ENCODE measurements at places on chromosomes 1 and 21.

GRCh38 chr1:83929184-83929583, 69.7 kb downstream of the TTLL7 start:
- DNase-seq, result no peak

DNA sequence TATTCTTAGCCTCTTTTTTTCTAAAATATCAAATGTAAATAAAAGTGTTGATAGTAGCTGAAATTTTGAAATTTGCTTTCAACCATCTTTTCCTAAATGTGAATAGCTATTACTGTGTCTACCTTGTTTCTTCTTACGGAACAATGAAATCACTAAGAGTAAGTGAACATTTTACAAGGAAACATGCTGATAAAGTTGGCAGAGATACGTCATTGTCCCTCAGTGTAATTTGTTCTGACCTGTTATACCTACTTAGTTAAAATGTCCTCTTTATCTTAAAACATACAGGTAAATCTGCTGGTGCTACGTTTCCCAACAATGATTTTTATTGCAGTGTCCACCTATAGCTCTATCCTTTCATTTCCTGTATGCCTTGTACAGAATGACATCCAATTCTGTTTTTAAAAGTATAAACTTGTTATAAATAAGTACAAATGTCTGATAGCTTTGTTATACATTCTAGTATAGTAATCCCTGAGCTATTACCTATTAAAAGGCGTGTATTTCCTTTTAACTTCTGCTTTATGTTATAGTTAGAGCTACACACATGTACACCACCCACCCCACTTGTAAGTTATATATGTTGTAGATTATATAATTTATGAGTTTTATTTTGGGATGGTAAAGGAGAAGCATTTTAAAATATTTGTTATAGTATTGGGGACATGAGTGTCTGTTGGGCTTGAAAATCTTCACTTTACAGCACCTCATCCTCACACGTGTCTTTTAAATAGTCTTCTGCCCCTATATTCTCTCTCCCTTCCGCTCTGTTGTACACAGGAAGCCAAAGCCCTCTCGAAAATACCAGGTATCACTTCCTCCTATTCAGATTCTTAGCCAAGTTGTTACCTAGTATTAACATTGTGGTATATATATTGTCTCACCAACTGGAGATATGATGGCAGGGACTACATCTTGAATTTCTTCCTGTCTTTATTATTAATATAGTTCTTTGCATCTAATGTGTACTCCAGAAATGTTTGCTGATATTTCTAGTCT, 25.2 kb downstream of the LAMC1 start:
- DNase-seq, result no peak

DNA sequence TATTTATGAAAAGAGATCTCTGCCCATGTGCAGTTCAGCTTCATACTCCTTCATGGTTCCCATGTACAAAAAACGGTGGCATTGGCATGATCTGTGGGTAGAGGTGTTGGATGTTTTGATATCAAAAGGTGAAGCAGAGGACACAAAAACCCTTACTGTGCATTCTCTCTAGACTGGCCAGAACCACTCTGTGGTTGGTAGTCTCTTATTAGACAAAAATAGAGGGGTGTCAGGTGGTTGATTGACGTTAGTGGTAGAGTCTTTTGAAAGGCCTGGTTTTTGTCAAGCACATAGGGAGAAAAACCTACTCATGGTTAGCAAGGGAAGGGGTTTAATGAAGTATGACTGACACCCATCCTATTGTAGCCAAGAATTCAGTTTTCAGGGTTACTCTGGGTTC, 400.0 kb upstream of the TMPRSS15 start:
- DNase-seq, result no peak

- no peak for DNase-seq
Measured at GRCh38 chr1:234746798-234747196, 136.8 kb upstream of the IRF2BP2 start.

DNA sequence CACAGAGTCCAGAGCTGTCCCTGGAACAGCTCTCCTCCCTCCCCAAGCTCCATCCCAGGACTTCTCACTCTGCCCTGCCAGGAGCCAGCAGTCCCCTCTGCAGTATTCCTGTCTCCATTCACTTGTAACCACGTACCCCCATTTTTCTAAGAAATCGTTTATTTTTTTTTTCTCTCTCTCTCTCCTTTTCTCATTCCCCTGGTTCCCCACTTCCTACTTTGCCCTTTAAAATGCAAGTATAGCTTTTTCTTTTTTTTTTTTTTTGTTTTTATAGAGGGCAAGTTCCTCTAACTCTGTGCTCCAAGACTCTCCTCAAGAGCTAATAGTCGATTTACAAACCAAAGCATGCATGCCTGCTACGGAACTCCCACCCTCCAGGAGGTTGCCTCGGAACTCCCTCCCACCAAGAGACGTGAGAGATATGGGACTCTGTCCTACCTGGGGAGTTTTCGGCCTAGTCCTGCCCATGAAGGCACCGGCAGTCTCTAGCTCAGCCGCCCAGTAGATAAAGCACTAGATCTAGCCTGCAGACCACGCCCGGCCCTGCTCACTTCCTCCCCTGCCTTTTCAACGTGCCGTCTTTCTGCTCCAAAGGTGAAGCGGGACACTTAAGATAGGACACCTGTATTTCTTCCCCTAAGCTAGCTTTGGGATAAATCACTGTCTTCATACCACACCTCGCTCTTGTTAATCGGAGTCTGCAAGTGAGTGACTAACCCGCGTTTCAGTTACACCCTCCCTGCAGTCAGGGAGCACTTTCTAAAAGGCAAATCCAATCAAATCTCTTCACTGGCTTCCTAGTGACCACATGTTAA, 27.7 kb downstream of the TNFRSF9 start:
- no peak for DNase-seq

DNA sequence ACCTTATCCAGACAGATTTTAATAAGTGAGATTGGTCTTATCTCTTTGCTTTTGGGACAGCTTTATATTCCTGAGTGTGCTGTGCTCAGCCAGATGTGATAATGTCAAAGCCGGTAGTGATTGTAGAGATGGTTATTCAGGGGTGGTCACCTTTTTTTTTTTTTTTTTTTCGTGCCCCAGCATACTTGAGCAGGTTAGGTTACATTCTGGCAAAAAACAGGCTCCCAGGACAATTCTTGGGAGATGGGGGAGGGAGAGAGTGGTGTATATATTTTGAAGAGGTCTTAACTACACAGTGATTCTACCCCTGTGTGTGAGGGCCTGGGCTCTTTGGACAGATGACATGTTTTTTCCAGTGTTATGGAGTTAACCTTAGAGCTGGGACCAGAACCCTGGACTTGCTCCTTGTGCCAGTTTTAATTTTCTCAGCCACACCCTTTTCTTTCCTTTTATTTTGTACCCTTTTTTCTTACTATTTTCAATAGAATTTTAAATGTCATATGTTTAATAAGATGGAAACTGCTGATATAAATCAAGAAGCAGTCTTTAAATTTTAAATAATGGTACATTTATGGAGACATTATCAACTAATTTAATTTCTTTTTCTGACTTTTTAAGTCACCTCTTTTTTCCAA, 88.4 kb downstream of the DYRK1A start:
- no peak for DNase-seq

DNA sequence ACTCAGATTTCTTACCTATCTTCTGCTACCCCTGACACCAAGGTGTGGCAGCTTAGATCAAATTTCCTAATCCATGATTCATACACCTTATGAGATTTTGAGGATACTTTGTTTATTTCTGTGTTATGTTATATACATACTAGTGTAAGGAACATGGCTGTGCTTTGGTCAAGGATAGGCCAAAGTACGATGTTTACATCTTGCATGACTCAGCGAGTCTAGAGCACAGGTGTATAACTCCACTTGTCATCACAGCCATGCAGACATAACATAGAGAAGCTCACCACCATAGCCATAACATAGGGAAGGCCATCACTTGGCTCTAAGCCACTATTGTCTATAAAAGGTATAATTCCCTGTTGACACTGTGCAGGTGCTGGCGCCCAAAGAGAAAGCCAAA, 61.2 kb downstream of the GBP6 start:
- DNase-seq, result no peak

- DNase-seq, result no peak
Measured at GRCh38 chr1:12422488-12422887, 192.7 kb downstream of the VPS13D start.

DNA sequence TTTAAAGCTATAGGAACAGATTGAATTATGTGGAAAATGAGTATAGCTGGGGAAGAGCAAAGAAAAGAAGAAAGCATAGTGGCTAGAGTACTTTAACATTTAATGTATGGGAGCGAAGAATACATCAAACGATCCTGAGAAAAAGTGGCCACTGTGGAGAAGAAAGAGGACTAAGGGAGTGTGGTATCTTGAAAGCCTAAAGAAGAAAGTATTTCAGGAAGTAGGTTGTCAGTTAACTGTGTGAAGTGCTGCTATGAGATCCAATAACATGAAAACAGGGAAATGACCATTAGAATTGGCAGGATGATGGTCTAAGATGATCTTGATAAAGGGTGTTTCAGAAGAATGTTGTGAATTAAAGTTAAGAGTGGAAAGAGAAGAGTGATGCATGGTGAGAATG, 219.6 kb upstream of the BEND5 start:
- DNase-seq, result no peak

DNA sequence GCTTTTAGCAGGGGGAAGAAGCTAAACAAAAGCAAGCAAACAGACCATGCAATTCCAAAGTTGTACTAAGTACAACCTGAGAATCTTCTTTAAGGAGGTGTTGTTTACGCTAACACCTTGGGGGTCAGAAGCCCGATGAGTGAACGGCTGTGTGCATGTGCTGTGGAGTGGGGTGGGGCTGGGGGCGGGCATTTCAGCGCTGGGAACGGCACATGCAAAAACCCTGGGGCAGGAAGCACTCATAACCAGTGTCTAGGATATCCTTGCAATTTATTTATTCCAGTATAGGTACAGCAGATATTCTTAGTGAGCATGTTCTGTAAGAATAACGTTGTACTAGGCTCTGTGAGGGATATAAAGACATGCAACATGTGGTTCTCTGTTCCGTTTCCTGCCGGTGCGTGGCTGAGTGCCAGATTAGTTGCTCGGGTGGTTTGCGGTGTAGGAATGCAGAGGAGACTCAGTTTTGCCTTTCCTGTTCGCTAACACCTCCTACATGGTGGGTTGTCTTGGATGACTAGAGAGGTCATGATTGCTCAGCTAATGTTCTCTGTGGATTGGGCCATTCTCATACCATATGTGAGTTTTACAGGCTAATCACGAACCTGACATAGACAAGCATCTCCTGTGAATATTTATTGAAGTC, 3.7 kb downstream of the FASLG start:
- no peak for DNase-seq

DNA sequence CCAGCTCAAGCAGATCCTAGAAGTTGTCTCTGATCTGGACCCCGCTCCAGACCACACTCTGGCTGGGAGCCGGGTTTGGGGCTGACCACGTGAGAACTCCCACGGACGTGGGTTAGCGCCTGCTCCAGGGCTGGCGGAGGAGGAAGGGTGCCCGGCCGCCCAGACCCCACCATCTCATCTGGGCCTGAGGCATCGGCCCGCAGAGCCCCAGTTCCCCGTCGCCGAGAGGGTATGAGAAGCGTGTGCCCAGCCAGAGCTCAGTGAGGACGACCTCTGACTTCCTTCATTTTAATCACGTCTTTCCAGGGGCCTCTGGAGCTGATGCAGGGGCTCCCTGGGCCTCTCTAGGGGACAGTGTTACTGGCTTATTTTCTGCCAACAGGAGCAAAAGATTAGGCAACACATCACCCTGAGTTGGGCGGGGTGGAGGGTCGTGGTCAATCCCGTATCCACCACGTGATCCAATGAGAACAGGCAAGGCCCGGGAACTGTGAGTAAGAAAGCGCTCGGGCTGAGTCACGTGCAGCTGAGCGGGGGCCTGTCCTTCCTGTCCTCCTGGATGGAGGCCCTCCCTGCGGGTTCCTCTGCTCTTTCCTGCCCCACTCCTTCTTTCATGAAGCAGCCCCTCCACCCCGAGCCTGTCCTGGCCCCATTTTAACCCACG, 81.1 kb downstream of the SIK1 start:
- DNase-seq, result no peak

DNA sequence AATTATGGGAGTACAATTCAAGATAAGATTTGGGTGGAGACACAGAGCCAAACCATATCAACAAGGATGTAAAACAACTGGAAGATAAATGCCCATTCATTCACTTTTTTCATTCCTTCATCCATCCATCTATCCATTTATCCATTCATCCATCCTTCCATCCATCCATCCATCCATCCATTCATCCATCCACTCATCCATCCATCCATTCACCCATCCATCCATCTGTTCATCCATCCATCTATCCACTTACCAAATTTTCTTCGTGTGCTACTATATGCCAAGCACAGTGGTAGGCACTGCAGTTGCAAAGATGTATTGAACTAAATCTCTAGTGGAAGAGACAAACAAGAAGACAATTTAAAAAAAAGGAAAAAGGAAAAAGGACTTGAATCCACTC, 14.3 kb upstream of the SIPA1L2 start:
- no peak for DNase-seq

- DNase-seq, result peak; percentile 61
Measured at GRCh38 chr1:41496080-41497055, 11.9 kb upstream of the EDN2 start.

GRCh38 chr1:181012203-181012745, 10.4 kb downstream of the STX6 start:
- no peak for DNase-seq

GRCh38 chr1:116572099-116572498, 1.3 kb upstream of the CD58 start:
- DNase-seq, result no peak

- DNase-seq, result no peak
Measured at GRCh38 chr1:160354388-160354985, 11.3 kb downstream of the NCSTN start.

GRCh38 chr1:22914633-22915217, 57.9 kb downstream of the LACTBL1 start:
- no peak for DNase-seq

- no peak for DNase-seq
Measured at GRCh38 chr1:54384918-54385726, 21.1 kb downstream of the SSBP3 start.

DNA sequence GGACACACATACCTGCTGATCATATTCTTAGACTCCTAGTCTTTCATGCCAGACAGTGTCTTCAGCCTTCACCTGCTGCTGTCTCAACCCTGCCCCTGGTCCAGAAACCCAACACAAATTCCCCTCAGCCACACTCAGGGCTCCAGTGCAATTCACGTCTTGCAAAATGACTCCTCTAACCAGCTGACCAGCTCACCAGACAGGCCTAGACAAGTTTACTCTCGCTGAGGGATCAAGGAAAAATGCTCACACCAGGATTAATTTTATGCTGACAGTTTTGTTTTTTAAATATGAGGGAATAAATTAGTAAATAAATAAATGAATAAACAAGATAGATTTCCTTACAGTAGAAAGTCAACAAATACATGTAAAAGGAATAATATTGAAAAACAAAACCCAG, 28.5 kb downstream of the CCDC185 start:
- DNase-seq, result no peak

- DNase-seq, result no peak
Measured at GRCh38 chr1:177067752-177068410, 96.6 kb downstream of the ASTN1 start.

GRCh38 chr1:94602316-94602715, 60.8 kb upstream of the F3 start:
- no peak for DNase-seq

GRCh38 chr1:160488347-160489058, 34.6 kb downstream of the SLAMF6 start:
- no peak for DNase-seq

GRCh38 chr1:200108659-200109058, 81.1 kb downstream of the NR5A2 start:
- no peak for DNase-seq

GRCh38 chr1:18290740-18291412, 183.3 kb downstream of the IGSF21 start:
- no peak for DNase-seq
